ENCODE measurements at places on chromosomes 1 and 21.

- no peak for DNase-seq
Measured at GRCh38 chr21:44325386-44326271, 13.6 kb downstream of the CFAP410 start.

DNA sequence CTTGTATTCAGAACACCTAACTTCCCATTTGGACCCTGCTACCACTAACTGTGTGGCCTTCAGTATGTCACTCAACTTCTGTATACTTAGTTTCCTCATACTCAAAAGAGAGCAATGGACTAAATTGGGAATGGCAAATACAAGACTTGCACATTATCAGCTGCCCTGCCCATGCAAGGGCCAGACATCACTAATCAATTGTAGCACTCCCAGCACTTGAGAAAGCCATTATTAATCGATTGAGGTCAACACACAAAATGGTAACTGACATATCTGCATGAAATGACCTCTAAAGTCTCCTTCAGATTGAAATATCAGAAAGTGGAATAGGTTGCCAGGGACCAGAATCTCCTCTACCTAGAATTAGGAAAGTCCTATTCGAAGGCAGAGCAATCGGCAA, 59.2 kb downstream of the MT1HL1 start:
- DNase-seq = peak; percentile 13

- no peak for DNase-seq
Measured at GRCh38 chr1:232722626-232723025, 82.6 kb upstream of the MAP10 start.

DNA sequence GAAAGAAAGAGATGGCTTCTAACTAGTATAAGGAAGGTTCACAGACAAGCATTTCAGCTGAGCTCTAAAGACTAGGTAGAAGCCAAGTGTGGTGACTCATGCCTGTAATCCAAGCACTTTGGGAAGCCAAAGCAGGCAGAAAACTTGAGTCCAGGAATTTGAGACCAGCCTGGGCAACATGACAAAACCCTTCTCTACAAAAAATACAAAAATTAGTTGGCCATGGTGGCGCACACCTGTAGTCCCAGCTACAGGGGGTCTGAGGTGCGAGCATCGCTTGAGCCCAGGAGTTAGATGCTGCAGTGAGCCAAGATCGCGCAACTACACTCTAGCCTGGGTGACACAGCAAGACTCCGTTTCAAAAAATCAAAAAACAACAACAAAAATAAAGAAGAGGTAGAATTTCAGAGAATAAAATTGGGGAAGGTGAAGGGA, 27.8 kb downstream of the FBXO42 start:
- DNase-seq = peak; percentile 48

- no peak for DNase-seq
Measured at GRCh38 chr1:56249234-56249633, 330.1 kb downstream of the PLPP3 start.

DNA sequence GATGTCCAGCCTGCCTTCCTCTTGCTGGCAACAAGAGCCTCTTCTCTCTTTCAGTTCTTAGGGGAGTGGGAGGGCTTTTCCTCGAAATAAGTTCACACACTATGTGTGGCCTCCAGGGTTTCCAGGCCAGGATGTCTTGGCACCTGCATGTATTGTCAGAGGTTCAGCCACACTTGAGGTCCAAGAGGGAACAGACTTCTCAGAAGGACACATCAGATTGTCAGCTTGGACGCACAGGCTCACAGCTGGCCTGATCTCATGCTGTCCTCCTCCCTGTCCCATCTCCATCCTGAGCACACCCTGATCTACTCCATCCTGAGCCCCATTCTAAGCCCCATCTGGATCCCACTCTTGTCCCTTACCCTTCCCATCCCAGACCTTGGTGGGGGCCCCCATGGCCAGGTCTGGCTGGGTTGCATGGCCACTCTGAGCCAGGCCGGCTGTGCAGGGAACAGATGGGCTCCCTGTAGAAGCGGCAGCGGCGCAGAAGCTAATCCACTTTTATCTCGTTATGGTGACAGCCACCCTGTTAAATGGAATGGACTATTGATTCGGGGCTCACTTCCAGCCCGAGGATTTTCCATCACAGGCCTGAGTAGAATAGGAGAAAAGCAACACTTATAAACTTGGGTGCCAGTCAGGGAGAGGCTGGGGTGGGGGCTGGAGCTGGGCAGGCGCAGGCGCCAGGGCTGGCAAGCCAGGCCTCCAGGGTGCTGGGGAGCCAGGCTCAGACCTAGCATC, 85.1 kb upstream of the CSF3R start:
- DNase-seq = no peak

DNA sequence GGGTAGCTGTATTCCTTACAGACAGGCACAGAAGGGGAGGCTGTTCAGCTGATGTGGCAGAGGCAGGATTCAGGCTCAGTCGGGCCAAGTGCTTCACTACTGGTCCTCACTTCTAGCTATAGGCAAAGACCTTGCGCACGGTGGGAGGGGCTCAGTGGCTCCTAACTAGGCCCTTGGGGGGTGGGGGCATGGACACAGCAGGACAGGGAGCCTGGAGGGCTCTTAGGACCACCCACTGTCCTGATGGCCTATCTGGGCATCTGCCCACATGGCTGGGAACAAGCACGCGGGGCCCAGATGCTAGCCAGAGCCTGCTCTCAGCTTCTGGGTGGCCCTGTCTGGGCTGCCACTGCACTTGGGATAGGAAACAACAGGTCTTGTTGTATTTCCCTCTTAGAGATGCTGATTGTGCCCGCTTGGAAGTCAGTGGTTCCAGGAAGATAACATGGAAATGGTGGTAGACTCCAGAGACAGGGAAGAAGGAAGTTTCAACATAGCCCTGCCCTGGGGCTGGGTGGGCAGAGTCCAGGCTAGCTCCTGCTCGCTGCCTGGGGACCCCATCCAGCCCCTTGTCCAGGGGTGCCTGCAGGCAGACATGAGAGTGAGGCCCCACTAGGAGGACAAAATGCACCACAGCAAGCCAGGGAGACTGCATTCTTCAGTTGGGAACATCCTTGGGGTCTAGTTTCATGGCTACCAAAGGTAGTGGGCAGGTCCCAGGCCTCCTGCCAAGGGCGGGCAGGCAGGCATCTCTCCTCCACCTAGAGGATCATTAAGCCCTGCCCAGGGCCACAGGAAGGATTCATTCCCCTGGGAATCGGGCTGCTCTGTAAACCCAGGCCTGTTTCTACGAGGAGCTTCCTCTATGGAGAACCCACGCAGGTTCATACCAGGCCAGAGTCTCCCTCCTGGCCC, 102.5 kb downstream of the BCAR3 start:
- no peak for DNase-seq

GRCh38 chr1:77687519-77687906, 5.1 kb upstream of the ZZZ3 start:
- DNase-seq = no peak

DNA sequence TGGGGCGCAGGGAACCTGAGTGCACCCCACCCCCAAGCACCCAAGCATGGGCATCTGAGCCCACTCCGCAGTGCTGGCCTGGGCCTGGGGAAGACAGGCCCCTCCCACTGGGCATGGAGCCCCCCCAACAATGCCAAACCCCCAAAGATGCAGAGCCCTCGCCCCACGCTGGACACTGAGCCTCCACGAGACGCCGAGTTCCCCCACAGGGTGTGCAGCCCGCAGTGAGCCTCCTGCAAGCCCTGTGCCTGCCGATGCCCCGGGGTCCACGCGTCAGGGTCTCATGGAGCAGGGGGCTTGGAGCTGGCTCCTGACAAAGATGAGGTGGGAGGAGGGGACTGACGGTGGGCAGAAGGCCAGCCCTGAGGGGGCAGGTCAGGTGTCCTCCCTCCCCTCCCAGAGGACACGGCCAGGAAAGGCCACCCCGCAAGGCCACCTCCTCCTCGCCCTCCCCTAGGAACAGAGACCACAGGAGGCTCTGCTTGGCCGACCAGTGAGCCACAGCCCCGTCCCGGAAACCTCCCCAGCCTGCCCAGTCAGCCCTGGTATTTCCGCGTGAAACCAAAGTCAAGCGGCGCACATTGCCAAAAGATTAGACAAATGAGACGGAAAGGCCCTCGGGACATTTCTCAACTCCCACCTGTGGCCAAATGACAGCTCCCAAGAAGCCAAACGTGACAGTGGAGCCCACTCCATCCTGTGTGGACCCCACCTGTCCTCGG, 33.4 kb downstream of the MEGF6 start:
- DNase-seq = no peak

All from DMS53 (cell line).